Stimulated activated CD4-positive, alpha-beta T cell treated with anti-CD3 and anti-CD28 coated beads, TNF-alpha, amount 100 ng/mL, for 24 hours (primary cell): ENCODE measurements at places on chromosomes 6 and 20.

- no peak for DNase-seq
Measured at GRCh38 chr20:3316136-3316535, 77.1 kb upstream of the SLC4A11 start.

GRCh38 chr20:8145246-8146168, 13.4 kb downstream of the PLCB1 start:
- DNase-seq: no peak

- DNase-seq: no peak
Measured at GRCh38 chr6:154622618-154623336, 110.4 kb upstream of the SCAF8 start.

- DNase-seq: no peak
Measured at GRCh38 chr20:48595495-48596333, 232.1 kb downstream of the PREX1 start.

- DNase-seq: no peak
Measured at GRCh38 chr6:45587229-45588060, 209.7 kb upstream of the SUPT3H start.

DNA sequence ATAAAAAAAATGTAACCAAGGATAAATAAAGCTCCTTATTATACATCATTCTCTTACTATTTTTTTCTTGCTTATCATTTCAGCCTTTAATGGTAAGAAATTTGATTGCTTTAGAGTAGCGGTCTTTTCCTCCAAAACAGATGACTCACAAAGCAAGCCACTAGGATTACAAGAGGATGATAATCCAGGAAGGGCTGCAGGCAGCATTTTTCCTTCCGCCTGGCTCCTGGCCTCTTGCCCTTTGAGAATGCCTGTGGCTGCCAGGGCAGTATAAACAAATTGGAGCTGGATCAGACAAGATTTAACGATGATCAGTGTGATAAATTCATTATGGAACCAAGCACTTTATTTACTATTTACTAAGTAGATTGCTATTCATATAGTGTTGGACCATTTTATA, 9.7 kb upstream of the FBXL4 start:
- no peak for DNase-seq

DNA sequence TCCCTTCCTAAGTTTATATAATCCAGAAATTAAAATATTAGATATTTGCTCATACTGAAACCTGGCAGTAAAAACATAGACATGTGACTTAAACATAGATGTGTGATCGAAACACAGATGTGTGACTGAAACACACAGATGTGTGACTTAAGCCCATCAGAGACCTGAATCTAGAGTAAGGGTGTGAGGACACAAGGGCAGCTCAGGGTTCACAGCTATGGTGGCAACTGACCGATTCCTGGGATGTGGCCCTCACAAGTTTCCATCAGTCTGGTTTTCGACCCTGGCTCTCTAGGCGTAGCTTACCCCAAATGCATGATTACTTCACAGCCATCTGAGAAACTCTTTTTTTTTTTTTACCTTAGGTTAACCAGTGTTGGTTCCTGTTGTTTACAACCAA, 137.0 kb downstream of the NRN1 start:
- no peak for DNase-seq

- DNase-seq: no peak
Measured at GRCh38 chr6:165556116-165556843, 106.8 kb downstream of the PDE10A start.

- peak; percentile 36 for DNase-seq
Measured at GRCh38 chr20:13995086-13995665, at the start of gene MACROD2. Gene MACROD2 (plus strand): TSS chr20:13995516.

DNA sequence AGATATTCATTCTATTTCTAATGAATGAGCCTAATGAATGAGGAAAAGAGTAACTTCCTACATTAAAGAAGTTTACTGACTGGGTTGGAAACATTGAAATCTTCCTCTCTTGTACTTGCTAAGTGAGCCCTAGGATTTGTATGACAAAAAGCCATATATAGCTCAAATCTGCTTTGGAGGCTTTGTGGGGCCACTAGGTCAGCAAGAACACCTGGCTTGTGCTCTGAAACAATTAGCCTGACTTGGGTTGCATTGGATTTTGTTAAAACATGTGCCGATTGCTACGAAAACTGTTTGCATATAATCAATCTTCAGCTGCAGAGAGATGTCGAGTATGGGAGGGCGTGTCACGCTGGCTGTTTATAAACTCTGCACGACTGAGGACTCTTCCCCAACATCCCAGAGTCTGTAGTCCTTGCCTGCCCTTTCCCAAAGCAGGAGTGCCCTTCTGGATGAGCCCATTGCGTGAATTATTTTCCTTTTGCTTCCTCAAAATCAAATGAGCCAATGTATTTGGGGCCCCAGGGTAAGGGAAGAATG, 684.8 kb downstream of the DHX35 start:
- DNase-seq: no peak

- no peak for DNase-seq
Measured at GRCh38 chr6:16514249-16514648, 247.0 kb downstream of the ATXN1 start.

DNA sequence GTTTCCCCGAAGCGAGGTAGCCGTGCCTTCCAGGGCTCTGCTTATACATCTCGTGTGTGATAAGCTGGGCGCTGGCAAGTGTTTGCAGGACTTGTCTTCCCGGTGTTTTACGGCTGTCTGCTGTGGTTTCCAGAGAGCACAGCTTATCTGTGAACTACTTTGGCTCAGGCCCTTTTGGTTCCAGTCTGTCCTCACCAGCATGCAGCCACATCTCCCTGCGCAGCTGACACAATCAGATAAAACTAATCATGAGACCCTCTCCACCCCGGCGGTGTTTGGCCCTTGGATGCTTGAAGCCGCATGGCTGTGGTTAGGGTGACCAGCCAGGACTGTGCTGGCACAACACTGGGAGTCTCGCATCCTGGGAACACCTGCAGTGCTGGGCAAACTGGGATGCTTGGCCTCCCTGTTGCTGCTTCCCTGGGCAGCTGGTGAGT, 241.8 kb upstream of the FOXQ1 start:
- DNase-seq: no peak

DNA sequence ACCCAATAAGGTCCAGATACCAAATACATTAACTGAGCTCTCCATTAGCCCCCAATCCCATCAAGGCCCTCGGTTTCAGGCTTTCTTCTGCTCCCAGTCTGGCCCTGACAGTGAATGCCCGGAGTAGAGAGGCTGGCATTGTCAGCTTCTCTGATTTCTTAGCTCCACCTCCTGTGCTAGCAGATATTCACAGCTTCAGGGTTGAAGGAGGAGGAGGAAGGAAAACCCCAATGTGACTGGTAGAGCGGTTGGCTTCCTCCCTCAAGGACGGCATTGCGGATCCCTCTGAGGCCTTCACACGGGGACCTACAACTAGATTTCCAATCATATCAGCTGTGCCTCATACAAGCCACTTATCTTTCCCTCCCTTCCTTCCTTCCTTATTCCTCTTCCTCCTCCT, 164.1 kb upstream of the SYNDIG1 start:
- DNase-seq: no peak

DNA sequence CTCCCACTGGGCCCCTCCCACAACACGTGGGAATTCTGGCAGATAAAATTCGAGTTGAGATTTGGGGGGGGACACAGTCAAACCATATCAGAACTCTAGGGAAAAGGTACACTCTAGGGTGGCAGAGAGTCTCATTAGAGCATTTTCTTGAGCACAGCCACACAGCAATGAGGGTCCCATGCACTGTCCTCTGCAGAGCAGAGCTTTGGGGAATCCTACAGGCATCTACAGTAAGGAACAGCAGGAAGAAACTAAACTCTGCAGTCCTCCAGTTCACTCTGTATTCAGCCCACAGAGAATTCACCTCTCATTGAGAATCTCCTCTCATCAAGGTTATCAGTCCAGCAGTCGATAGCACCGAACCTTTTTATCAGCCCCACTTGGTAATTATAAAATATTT, 438.6 kb upstream of the NOX3 start:
- DNase-seq: no peak

GRCh38 chr6:90268178-90268577, 28.5 kb downstream of the BACH2 start:
- DNase-seq: no peak

DNA sequence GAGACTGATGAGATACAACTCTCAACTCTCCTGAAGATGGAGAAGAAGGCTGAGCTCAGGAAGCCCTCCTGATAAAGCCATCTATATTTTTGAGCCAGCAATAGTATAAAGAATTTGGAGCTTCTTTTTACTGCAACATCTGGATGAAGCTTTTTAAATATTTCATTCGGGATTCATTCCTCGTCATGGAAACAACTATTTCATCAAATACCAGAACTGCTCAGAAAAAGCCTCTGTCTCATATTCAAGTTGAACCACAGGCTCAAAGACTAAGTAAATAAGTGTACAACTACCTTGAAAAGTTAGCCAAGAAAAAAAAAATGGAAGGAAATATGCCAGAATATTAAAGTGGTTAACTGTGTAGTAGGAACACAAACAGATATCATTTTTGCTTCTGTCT, 37.8 kb downstream of the PTPRT start:
- no peak for DNase-seq

GRCh38 chr6:160508599-160508998, 155.5 kb downstream of the LPA start:
- DNase-seq: no peak

DNA sequence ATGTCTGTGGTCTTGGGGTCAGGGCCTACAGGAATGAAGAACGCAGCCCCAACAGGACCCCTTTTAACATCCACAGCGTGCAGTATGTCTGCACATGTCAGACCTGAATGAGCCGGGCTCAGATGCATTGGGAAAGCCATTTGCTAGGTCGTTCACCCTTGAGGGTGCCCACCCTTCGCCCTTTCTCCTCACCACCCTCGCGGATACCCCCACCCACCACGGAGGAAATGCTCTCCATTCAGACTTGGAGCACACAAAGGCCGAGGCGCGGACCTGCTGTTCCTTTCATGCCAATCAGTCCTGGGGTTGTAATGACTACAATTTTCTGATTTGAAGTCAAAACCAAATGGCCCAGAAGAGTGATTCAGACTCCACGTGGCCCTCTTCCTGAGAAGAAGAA, 62.7 kb downstream of the EDN3 start:
- no peak for DNase-seq

- DNase-seq: no peak
Measured at GRCh38 chr6:108738684-108739416, 109.4 kb upstream of the ARMC2 start.

GRCh38 chr6:132000296-132000695, 49.1 kb upstream of the CCN2 start:
- no peak for DNase-seq

GRCh38 chr6:158686791-158687381, 37.0 kb downstream of the SYTL3 start:
- DNase-seq: no peak

DNA sequence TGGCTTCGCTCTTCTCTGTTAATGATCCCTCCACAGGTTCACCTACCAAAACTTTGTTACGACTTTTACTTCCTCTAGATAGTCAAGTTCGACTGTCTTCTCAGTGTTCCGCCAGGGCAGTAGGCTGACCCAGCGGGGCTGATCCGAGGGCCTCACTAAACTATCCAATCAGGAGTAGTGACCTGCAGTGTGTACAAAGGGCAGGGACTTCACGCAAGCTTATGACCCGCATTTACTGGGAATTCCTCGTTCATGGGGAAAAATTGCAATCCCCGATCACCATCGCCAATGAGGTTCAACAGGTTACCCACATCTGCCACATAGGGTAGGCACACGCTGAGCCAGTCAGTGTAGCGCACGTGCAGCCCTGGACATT, 771.4 kb upstream of the DEFB115 start:
- DNase-seq: no peak

- DNase-seq: no peak
Measured at GRCh38 chr6:160297310-160297709, 38.7 kb upstream of the SLC22A2 start.

DNA sequence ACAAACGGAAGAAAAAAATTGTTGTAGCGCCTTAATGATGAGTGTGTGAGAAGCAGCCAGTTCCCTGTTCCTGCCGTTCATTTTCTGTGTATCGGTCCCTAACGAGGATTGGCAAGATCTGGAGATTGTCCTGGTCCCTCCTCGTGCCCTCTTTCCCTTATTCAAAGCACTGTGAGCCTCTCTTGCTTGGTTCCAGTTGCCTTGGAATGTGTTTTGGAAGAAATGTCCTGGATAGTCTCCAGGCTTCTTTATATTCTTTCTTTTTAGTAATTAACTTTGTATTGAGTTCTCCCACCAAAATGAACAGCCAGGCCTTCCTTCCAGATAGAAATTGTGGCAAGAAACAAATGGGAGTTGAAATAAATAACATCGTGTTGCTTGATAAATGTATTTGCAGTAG, 348.3 kb downstream of the CDH26 start:
- no peak for DNase-seq
